ENCODE measurements at places on chromosomes 7 and 10. TPM values are rescaled to one million over a fixed set of nuclear protein-coding genes. Genes with fewer than 3 reads are reported as not detected.

Gene JCAD
- 101 TPM for total RNA-seq

- H3K36me3 ChIP-seq: peaks cover 87% of the 10 kb centered on the region
- no peaks in the 10 kb centered on the region for H3K27me3 ChIP-seq
- H3K4me1 ChIP-seq: peaks cover 31% of the 10 kb centered on the region
- H3K27ac ChIP-seq: no peak overlapping the region
- no peak overlapping the region for H3K4me3 ChIP-seq
- peak; percentile 86 for DNase-seq
Observed at GRCh38 chr7:73442222-73442902, 8.8 kb downstream of the FZD9 start.

GRCh38 chr7:81499262-81500116, 270.4 kb downstream of the HGF start:
- no peak overlapping the region for H3K27ac ChIP-seq
- H3K27me3 ChIP-seq: no peaks in the 10 kb centered on the region
- no peaks in the 10 kb centered on the region for H3K36me3 ChIP-seq
- DNase-seq: no peak
- H3K4me3 ChIP-seq: no peak overlapping the region

GRCh38 chr7:156753229-156753560, 112.6 kb downstream of the RNF32 start:
- no peaks in the 10 kb centered on the region for H3K27me3 ChIP-seq
- DNase-seq: no peak
- no peak overlapping the region for H3K27ac ChIP-seq
- no peaks in the 10 kb centered on the region for H3K4me1 ChIP-seq
- no peak overlapping the region for H3K4me3 ChIP-seq

DNA sequence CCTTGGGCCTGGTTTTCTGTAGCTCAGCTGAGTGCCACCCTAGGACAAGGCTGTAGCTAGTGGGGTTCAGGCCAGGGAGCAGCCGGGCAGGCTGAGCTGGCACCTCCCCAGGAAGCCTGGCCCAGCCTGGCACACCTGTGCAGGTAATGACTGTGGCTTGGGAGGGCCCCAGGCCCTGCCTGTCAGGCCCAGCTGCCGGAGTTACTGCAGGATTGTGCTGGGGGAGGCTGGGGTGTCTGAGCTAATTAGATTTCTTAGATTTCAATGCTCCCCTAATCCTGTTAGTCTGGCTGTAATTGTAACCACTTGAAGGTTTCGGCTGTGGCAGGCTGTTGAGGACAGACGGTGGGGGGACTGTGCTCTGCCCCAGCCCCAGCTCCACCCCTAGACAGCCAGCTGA, 6.0 kb downstream of the ZMIZ1 start:
- H3K4me3 ChIP-seq: no peak overlapping the region
- peak overlapping the region; percentile 51 for H3K27ac ChIP-seq
- H3K27me3 ChIP-seq: no peaks in the 10 kb centered on the region
- H3K4me1 ChIP-seq: peaks cover 85% of the 10 kb centered on the region
- peak; percentile 61 for DNase-seq

Measured in lower lobe of right lung (tissue), 2 donors.